Stimulated activated CD8-positive, alpha-beta memory T cell treated with anti-CD3 and anti-CD28 coated beads, Interleukin-15, amount 100 ng/mL, for 4 hours (primary cell): ENCODE measurements at places on chromosomes 2 and 18.

DNA sequence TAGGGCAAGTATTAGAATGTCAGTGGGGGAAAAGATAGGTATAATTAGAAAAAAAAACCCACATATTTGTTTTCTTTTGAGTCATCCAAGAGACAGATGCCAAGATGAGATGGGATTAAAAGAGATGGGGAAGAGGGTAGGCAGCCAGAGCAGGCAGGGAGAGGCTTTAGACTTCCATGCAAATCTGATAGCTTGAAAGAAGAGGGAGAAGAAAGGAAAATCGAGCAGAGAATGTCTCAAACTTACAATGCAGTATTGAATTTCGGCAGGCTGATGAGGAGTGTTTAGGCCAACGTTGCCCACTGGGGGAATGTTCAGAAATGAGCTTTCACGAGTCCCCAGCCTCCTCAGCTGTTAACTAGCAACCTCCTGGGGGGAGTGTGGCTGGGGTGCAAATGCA, 91.3 kb downstream of the SPATS2L start:
- no peak for DNase-seq

GRCh38 chr2:96928277-96928781, 58.1 kb downstream of the FAM178B start:
- no peak for DNase-seq

DNA sequence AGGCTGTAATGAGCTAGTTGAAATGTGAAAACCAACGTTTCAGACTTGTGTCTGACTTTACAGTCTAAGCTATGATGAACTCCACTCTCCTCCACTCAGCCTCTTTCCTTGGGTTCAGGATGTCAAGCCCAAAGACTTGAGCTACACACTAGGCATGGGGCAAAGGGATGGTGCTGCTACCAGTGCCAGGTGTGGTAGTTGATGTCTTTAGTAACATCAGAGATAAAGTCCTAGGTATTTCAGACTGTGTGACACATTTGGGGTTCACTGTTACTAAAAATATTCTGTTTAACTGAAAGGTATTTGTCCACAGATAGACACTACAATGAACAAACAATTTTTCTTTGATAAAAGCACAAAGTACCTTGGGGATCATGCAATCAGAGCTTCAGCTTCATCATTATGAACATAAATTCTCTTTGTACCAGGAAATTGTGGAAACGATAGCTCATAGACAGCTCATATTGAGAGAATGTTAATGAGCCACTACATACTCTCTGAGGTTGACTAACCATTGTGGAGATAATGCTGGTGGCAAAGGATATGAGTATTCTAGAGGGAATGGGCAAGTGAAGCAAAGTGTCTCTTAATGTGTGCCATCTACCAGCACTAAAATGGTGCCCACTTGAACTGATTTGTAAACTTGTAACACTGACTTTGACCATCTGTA, 253.7 kb upstream of the THUMPD2 start:
- DNase-seq, result no peak

GRCh38 chr18:79629249-79629558, 50.4 kb upstream of the CTDP1 start:
- no peak for DNase-seq

GRCh38 chr2:11080253-11081115, 74.8 kb upstream of the SLC66A3 start:
- DNase-seq, result no peak

- DNase-seq, result no peak
Observed at GRCh38 chr18:24825397-24825796, 365.0 kb downstream of the HRH4 start.

DNA sequence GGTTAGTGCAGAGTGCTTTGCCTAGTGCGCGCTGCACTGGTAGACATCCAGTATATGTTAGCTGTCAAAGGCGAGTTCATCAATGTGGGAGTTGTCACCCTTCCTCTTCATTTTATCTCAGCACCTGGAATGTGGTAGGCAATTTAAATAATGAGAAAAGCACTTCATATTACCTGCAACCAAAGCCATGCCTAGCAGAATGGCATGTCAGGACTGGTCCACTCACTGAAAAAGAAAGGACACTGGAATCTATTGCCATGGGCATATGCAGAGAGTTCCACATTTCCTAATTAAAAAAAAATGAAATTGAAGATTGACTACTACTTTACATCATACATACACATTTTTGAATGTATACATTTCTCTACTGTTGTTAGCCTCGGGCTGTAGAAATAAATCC, 139.6 kb downstream of the PAX3 start:
- DNase-seq, result no peak

GRCh38 chr2:237120916-237121315, 35.2 kb downstream of the COPS8 start:
- DNase-seq, result no peak

GRCh38 chr2:203960811-203961210, 24.2 kb downstream of the ICOS start:
- no peak for DNase-seq

DNA sequence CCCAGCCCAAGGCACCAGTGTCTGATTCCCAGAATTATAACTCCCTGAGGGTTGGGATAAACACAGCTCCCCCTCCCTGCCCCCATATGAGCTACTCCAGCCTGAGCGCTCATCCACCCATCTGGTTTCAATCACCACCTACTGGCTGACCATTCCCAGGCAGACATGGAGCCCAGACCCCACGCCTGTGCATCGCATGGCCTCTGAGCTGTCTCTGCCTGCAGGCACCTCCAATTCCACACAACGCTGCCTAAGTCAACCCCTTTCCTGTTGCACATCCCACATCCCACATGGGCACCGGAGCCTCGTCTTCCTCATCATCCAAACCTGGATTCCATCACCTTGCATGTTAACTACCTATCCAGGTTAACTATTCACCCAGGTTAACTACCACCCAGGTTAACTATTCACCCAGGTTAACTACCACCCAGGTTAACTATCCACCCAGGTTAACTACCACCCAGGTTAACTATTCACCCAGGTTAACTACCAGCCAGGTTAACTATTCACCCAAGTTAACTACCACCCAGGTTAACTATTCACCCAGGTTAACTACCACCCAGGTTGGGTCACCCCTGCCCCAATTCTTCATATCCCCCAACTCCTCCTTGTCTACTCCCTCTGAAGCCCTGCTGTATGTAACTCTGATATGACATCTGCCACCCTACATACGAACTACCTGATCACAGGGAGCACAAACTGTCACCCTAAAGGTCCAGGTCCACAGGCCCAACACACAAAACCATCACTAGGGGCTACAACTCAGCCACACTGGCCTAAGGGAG, 47.8 kb downstream of the TEX51 start:
- no peak for DNase-seq

DNA sequence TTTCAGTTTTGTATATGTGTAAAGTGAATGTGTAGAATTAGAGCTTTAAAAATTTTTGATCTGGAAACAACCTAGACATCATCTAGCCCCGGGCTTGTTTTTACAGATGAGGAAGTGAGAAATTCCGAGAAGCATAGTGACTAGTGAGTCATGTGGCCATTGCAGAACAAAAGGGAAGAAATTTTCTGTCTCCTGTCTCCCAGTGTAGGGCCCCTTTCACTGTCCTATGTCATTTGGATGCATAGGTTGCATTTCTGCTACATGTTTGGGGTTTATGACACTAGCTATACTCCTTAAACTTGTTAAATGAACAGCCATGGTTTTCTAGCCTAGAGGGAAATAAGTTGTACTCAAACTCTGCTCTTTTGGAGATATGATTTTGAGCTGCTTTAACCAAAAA, 84.6 kb downstream of the PLCL1 start:
- DNase-seq, result no peak

GRCh38 chr2:163155279-163155883, 316.8 kb upstream of the KCNH7 start:
- DNase-seq, result no peak

DNA sequence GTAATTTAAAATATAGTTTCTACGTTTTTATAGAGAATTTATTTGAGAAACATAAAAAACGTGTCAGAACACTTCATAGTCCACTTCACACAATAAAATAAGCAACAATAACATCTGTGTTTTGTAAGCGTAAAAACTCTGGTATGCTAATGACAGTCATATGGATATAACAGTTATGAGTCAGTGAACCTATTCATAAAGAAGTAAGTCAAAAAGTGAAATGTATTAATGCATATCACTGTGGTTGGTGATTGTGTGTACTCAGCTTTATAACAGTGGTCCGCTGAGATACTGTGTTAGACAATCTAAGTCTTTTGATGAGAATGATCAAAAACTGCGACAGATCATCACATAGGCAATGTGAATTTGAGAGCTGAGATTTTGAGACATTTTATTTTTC, 153.2 kb downstream of the WDR7 start:
- no peak for DNase-seq

DNA sequence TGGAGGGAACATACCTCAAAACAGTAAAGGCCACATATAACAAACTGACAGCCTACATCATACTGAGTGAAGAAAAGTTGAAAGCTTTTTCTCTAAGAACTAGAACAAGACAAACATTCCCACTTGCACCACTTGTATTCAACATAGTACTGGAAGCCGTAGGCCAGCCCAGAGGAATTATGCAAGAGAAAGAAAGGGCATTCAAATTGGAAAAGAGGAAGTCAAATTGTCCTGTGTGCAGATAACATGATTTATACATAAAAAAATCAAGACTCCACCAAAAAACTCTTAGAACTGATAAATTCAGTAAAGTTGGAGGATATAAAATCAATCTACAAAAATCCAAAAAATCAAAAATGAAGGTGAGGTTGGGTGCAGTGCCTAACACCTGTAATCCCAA, 8.0 kb upstream of the KDM3A start:
- DNase-seq, result no peak

GRCh38 chr2:16470936-16471490, 194.6 kb downstream of the CYRIA start:
- DNase-seq, result no peak

GRCh38 chr2:26347286-26347865, 787 bp upstream of the ADGRF3 start:
- no peak for DNase-seq
